ENCODE measurements at places on chromosomes 5 and 9. TPM values are rescaled to one million over a fixed set of nuclear protein-coding genes. Genes with fewer than 3 reads are reported as not detected.

The SH3TC2 gene
- total RNA-seq = 21.3 TPM

The NTNG2 gene
- total RNA-seq = 0.60 TPM

The ROR2 gene
- total RNA-seq = not detected

The MOB3B gene
- total RNA-seq = 2.2 TPM

The TAS2R1 gene
- not detected for total RNA-seq

The IQGAP2 gene
- 1.6 TPM for total RNA-seq

The C5orf47 gene
- total RNA-seq = not detected

The NUDCD2 gene
- 4.8 TPM for total RNA-seq

The C9orf43 gene
- 0.34 TPM for total RNA-seq

All from dermis lymphatic vessel endothelial cell (primary cell).